Lung microvascular endothelial cell (primary cell): ENCODE measurements at places on chromosomes 4 and X.

DNA sequence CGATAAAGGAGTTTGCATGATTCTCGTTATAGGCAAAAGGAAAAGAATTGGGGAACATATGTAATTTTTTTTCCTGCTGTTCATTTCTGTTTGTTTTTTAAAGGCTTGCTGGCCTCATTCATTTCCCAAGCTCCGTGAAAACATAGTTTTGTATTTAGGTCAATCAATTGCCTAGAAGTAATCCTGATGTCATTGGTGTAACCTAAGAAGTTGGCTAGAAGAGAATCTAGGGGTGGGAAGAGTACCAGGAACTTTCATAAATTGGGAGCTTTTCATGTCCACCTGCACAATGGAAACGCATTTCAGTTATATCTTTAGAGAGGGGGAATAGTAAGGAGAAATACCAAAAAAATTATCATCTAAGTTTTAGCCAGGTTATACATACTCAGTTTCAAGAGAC is 3.8 kb downstream of the RAPGEF2 start:
- no peak for DNase-seq

DNA sequence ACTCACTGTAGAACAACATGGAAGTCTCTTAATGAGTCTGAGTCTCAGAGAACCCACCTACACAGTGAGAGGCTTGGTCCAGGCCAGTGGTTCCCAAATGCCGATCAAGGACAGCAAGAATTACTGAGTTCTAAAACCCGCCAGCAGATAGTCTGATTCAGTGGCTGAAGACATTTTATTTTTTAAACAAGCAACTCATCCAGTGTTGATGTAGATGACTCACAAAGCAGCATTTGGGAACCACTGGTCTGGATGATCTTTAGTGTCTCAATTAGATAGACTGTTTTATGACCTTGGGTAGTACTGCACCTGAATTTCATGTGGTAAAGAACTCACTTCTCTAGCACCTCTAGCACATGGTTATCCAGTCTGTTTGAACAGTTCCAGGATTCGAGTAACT is 193.6 kb downstream of the FBXW7 start:
- no peak for DNase-seq

- DNase-seq, result no peak
Observed at GRCh38 chr4:126890994-126891393, 741.8 kb upstream of the INTU start.

- no peak for DNase-seq
Observed at GRCh38 chr4:174255786-174256185, 27.7 kb downstream of the FBXO8 start.

DNA sequence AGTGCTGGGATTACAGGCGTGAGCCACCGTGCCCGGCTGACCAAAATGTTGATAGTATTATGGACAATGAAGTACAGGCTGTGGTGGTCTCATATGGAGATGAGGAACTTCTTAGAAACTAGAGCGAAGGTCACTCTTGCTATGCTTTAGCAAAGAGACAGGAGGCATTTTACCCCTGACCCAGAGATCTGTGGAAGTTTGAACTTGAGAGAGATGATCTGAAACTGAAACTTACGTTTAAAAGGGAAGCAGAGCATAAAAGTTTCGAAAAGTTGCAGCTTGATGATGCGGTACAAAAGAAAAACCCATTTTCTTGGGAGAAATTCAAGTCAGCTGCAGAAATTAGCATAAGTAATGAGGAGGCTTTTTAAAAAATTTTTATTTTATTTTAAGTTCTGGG is 8.5 kb upstream of the CTAG2 start:
- DNase-seq, result no peak

DNA sequence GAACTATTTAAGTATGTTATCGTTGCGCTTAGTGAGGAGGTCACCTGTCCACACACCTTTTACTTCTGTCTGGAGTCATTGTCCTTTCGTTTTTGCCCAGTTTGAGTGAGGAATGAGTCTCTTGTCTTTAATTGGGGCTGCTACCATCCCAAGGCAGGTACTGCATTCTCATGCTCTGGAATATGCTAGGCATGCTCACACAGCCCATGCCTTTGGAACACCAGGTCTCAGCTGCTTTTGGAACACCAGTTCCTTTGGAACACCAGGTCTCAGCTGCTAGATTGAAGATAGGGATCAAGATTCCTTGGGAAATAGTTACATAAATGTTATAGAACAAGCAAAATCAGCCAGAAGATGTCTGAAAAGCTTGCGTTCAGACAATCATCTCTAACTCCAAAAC is 73.1 kb downstream of the AREG start:
- DNase-seq, result no peak

DNA sequence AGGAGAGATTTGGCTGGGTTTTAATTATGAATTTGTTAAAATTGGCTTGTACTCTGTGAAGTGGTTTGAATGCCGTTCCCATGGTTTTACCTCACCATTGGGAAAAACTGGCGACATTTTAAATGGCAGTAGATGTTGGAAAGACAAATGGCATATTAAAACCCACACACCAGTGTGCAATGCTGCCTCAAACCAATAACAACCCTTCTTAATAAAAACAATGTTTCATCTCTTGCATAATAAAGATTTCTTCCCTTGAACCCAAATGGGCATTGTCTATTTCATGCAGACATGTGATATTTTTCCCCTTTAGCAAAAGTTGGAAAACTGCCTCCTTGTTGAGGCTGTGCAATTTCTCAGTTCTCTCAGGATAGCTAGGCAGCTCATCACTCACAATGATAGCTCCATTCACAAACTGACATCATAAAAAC is 33.7 kb downstream of the GABRB1 start:
- no peak for DNase-seq

DNA sequence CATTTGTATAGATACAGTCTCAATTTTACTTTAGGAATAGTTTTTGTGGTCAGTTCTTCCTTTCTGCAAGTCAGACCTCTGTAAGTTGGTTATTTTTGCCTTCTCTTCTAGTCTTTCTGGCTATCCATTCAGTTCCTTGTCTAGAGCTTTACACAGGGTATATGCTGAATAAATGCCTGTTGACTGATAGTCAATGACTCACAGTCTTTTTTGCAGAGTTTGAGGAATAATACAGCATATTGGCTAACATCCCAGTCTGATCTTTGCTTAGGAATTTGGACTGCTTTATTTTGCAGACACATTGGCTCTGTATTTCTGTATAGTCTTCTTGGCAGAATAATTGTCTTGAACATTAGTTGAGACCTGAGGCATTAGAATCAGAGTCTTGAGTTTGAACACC is 132.4 kb downstream of the MAGEC1 start:
- DNase-seq, result no peak

DNA sequence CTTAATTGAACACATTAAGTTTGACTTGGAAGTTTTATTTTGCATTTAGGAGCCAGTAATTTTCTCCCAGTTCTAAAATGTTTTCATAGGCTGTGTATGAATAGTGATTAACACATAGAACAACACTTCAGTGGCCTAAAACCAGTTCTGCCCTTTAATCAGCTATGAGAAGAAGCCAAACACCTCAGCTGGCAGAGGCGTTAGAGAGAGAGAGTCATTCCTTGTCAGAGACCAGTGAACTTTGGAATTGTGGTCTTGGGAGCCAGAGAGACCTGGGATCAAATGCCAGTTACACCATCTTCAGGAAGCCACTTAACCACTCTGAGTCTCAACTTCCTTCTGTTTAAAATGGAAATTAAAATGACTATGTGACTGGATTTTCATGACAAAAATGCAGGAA is 39.3 kb upstream of the PRPS2 start:
- no peak for DNase-seq

DNA sequence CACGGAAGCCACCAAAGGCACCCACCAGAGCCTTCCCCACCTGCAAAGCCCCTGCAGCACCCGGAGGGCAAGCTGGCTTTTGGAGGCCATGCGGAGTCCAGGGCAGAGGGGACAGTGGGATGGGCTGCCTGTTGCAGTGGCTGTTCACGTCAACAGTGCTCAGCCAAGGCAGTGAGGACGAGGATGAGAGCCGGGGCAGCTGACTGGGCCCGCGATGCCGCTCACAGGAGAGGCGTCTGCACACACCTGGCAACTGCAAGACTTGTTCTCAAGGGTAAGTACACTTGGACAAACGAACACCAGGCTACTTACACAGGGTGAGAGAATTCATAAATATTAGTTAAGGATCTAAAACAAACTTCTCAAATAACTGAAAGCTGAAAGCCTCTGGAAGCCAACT is 19.6 kb downstream of the FGFR3 start:
- DNase-seq, result no peak

DNA sequence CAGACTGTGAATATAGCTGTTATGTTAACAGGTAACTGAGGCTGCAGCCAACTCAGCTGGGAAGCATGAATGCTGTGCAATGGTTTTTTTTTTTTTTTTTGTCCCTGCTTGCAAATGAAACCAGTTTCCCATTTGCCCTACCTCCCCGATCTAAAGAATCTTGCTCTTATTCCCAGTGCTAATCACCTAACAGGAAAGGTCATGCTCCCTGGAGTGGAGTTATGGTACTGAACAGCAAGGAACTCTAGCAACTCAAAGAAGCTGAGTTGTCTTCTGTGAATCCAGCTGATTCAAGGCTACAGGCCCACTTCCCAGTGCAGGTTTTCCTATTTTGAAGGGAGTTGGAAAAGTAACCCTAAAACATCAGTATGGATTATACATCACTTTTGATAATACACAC is 52.1 kb downstream of the HTR2C start:
- DNase-seq, result no peak

DNA sequence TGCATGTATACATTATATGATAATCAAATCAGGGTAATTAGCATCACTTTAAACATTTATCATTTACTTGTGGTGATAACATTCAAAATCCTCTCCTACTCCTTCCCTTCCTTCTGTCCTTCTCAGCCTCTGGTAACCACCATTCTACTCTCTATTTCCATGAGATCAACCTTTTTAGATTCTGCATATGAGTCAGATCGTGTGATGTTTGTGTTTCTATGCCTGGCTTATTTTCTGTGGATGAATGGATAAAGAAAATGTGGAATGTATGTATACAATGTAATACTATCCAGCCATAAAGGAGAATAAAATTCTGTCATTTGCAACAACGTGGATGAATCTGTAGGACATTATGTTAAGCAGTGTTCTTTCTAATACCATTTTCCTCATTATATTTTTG is 123.9 kb downstream of the NAA11 start:
- DNase-seq, result no peak

DNA sequence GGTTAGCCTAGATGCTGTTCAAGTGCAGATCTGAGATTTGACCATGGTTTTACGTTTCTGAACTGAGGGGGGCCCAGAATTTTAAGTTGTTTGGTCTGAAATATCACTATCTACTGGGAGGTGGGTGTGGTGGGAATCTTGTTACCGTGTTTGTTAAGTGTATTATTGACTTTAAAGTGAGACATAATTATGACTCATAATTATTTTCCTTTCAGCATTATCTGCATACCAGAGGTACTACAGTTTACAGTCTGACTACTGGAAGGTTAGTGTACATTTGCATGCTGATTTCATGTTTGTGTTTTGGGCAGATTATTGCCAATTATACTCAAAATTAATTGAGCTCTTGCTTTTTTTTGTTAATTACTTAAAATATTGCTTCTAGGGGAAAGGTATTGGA is 101.5 kb downstream of the KDM6A start:
- no peak for DNase-seq

DNA sequence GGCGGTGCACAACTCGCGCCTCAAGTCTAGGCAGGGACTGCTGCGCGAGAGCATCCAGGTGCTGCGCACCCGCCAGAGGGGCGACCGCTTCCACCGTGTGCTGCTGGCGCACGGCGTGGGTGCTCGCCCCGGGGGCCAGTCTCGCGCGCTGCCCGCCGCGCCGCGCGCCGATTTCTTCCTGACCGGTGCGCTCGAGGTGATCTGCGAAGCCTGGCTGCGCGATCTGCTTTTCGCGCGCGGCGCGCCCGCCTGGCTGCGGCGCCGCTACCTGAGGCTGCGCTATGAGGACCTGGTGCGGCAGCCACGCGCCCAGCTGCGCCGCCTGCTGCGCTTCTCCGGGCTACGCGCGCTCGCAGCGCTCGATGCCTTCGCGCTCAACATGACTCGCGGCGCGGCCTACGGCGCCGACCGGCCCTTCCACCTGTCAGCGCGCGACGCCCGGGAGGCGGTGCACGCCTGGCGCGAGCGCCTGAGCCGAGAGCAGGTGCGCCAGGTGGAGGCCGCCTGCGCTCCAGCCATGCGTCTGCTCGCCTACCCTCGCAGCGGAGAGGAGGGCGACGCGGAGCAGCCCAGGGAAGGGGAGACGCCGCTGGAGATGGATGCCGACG is 1.3 kb downstream of the CHST7 start:
- peak; percentile 63 for DNase-seq

GRCh38 chr4:38565271-38566199 is 98.5 kb upstream of the KLF3 start:
- DNase-seq, result peak; percentile 12

- DNase-seq, result no peak
Observed at GRCh38 chr4:100828364-100828763, 310.5 kb upstream of the EMCN start.

DNA sequence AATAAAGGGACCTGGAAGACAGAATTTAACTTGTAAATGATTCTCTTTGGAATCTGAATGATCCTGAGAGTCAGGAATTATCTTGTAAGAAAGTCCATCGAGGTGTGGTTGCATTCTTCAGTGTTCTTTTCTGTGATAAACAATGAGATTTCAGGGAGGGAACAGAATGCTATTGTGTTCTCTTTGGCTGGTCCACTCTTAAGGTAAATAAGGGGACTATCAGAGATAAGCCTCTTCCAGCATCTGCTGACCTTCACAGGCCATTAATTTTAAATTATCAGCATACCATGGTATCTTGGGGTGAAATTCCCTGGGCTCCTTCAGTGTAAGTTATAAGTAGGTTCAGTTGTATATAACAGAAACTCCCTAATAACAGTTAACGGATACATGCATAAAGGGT is 107.1 kb upstream of the ARHGAP24 start:
- no peak for DNase-seq

- no peak for DNase-seq
Observed at GRCh38 chr4:140240237-140240636, 86.3 kb upstream of the MAML3 start.

DNA sequence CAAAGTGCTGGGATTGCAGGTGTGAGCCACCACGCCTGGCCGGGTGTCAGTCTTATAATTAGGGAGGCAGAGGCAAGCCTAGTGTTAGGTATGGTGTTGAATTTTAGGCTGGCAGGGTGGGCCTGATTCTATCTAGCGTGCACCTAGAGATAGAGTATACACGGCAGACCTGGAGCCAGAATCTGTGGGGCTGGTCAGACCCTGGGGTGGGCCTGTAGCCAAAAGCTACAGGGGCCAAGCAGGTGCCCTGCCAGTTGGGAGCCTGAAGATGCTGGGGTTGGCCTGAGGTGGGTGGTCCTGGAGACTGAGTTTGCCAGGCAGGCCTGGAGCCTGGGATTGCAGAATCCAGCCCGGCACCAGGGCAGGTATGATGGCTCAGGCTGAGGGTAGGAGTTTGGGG is 1580.3 kb downstream of the ARAP2 start:
- DNase-seq, result no peak
